ENCODE measurements at places on chromosomes 12 and 14. TPM values are rescaled to one million over a fixed set of nuclear protein-coding genes. Genes with fewer than 3 reads are reported as not detected.

The CMA1 gene
- not detected for total RNA-seq

The DENND5B gene
- 9.2 TPM for total RNA-seq

The KCNC2 gene
- total RNA-seq, result under 0.01 TPM

The KERA gene
- not detected for total RNA-seq

The SLC5A8 gene
- total RNA-seq, result not detected

The SLC4A8 gene
- total RNA-seq, result 1.0 TPM

The TMEM63C gene
- total RNA-seq, result 0.17 TPM

The KRT6C gene
- total RNA-seq, result not detected

- no peak for DNase-seq
These were observed 161.5 kb upstream of the VASH1 start for GRCh38 chr14:76599559-76600287.

DNA sequence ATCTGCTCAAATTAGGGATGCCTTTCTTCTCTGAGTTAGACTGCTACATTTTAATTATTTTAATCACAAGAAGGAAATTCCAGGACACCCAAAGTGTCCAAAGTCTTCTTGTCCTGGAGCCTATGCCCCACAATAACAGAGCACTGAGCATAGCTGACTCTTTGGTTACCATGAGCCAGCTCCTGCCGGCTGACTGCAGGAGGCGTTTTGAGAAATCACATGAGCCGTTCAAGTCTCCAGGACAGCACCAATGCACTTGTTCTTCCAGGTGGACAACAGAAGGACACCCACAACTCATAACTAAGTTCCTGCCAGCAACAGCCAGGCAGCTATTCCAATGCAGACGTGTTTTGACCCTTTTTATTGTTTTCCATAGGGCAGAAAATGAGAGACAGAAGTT lies 46.0 kb upstream of the SRSF5 start:
- peak; percentile 48 for DNase-seq

GRCh38 chr14:106491851-106492250 lies 965.5 kb downstream of the TMEM121 start:
- DNase-seq, result no peak

DNA sequence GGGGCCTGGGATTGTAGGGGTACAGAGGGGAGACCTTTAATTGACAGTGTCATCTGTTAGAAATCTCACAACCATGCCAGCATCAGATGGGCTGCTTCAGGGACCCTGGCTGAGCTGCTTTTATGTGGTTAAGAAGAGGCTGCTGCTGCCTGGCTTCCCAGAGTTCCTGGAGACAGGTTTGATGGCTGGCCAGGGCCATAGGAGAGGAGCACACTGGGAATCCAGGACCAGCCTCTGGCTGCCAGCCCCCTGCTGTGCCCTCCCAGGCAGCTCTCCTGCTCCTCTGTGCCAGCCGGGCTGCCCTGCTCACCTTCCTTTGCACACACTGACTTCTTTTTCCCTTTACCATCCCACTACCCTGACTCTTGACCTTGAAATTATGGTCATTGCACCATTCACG lies 507 bp upstream of the KRT73 start:
- no peak for DNase-seq

DNA sequence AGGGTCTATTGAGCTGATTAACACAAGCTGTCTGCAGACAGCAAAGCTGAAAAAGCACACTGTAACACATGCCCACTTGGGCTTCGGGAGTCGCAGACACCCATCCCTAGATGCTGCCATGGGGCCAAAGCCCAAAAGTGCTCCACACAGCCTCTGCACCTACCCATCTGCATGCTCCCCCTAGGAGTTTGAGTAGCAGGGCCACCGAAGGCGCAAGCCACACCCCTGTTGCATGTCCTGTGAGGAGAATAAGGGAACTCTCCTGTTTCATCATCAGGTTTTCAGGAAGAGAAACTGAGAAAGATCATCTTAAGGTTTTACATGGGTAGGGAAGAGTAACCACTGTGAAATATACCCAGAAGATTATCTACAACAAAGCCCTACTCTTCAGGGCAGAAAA lies 5.6 kb upstream of the ST8SIA1 start:
- no peak for DNase-seq

- DNase-seq, result peak; percentile 45
These were observed 28.0 kb upstream of the NAA30 start for GRCh38 chr14:57362361-57362760.

- DNase-seq, result no peak
These were observed 3.9 kb upstream of the PPP1R12A start for GRCh38 chr12:79938843-79939242.

DNA sequence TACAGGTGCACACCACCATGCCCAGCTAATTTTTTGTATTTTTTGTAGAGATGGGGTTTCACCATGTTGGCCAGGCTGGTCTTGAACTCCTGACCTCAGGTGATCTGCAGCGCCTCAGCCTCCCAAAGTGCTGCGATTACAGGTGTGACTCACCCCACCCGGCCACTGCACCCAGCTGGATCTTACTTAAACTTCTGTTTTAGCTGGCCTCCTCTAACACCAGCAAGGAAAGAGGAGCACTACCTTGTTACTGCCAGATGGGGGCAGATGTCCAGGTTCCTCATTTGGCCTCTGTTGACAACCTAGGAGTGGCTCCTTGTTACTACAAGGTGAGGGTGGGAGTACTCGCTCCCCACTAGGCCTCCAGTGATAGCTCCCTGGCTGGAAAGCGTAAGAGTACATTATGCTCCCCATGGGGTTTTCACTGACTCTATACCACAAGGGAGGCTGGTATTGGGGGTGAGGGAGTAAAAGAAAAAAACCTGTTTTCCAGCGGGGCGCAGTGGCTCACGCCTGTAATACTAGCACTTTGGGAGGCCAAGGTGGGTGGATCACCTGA lies 13.2 kb upstream of the ARF6 start:
- peak; percentile 71 for DNase-seq

DNA sequence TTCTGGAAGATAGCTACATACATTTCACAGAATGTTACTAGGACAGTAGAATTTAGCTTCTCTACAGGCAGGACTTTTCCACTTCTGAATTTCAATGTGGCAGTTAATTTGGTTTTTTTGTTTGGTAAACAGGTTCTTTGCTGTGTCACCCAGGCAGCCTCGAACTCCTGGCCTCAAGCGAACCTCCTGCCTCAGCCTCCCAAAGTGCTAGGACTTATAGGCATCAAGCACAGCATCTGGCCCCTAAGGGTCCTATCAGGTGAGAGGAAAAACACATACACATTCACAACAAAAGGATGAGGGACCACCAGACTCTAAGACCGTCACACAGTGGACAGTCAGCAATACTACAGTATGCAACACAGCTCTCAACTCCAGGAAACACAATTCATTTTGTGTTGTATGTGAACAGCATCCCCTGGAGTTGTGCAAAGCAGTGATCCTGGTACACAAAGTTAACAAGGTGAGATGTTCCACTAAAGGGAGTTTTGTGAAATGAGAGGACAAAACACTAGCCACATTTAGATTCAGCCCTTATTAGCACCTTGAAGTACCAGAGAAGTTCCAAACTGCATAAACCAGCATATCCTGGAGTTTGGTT lies 6.9 kb downstream of the ATP2B1 start:
- no peak for DNase-seq

DNA sequence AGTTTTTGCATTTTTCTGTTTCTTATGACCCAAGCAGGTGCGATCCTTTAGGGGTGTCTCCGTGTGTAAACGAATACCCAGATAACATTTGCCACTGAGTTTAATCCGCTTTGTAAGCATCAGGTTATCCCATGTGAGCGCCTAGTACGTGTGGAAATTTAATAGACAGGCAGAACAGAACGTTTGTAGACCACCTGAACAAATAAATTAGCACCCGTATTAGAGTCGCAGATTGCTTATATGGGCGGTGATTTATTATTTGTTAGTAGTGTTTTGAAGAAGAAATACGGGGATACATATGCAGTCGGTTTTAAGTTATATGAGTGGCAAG lies 325 bp downstream of the C12orf60 start:
- no peak for DNase-seq

- no peak for DNase-seq
These were observed 337.9 kb upstream of the NOVA1 start for GRCh38 chr14:26935733-26936132.

DNA sequence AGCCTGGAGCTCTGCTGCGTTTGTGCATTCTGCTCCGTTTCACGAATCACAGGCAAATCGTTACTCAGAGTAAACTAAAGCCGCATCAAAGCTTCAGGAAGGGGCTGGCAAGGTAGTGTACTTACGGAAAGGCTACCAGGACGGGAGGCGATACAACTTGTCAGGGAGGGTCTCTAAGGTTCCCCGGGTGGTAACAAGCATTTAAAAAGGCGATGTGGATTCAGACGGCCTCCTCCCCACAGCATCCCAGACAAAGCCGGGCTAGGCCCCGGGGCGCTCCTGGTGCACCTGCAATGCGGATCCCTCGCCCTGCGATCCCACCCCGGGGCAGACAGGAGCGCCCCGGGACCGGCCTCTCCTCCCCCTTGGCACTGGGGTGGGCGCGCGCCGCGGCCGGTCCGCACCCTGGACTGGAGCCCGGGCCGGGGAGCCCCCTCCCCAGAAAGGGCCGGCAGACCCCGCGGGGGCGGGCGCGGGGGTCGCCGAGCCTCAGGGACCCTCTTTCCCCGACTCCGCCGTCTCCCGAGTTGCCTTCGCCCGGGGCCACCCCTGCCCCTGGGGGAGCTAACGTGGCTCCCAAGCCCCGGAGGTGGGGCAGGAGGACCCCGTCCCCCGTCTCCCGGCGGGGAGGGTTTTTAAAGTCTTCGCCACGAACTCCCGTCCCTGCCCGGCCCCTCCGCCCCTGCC lies 718 bp downstream of the CCDC92 start:
- peak; percentile 51 for DNase-seq
